ENCODE measurements at places on chromosomes 5 and 9.

GRCh38 chr5:128156521-128156920 is 73.0 kb downstream of the SLC12A2 start:
- DNase-seq: no peak

- no peak for DNase-seq
Observed at GRCh38 chr5:90054612-90055011, 354.9 kb downstream of the CETN3 start.

DNA sequence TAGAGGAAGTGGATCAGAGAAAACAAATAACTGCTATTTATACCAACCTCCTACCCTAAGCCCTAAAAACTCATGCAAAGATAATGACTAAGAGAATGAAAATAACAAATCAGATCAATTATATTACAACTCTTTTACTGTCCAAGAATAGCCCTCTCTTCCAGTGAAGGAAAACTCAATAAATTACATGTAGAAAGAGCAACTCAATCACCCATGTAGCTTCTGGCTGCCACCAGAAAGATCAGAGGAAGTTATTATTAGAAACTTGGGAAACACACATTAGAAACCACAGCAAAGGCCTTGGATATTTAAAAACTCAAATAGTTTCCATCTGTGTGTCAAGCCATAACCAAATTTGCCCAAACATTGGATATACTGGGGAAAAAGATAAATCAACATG is 134.0 kb upstream of the TARS1 start:
- DNase-seq: no peak

DNA sequence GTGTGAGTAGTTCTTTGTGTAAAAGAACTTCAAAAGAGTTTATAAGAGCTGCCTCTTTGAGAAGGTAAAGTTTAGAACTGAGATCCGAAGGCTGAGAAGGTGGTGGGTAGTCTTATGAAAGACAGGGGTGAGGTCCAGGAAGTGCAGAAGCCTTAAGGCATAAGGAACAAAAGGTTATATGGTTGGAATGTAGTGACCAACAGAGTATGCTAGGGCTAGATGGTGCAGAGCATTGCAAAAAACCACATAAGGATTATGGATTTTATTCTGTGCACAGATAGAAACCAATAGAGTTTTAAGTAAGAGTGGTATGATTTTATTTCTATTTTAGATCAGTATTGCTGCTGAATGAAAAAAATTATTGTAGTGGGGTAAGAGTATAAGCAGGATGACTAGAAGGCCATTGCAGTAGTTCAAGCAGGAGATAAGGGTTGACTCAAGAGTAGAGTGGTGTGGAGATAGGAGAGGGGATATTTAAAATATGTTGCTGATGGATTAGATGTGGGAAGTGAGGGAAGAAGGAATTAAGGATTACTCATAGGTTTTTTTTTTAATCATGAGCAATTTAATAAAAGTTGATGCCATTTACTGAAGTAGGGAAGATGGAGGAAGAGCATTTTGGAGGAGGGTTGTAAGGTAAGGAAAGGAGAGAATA is 3.7 kb downstream of the RECK start:
- no peak for DNase-seq

DNA sequence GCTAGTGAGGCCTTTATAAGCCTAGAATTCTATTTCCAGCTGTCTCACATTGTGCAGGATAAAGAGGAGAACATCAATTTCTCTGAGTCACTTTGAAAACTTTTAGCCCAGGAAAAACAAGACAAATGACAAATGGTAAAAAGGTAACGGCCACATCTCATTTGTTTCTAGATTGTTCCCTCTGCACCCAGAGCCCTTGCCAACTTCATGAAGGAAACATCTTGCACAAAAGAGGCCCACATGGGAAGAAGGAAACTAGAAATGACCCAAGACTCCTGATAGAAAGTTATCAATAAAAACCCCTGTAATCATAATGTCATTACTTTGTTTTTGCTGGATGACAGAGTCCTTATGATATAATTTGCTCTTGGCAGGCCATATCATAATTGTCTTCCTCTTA is 5.3 kb downstream of the DPYSL3 start:
- no peak for DNase-seq

- no peak for DNase-seq
Observed at GRCh38 chr9:95174038-95174437, 143.5 kb downstream of the FANCC start.

GRCh38 chr9:35736201-35736633 is 3.8 kb downstream of the CREB3 start:
- DNase-seq: peak; percentile 76

DNA sequence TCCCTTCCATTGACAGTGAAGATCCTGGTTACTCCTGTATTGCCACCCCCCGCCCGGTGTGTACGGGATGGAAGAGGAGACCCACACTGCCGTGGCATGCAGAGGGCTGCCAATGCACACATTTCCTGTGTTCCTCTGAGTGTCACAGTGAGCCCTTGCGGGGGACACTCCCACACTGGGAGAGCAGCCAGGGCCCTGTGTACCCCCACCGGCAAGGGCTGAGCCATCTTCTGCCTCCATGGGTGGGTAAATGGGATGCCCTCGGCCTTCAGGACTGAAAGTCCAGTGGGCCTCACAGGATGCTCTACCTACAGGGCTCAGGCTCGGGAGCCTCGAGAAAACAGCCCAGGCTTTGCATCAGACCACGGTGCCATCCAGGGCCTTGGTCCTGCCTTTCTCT is 18.1 kb downstream of the IRX1 start:
- DNase-seq: no peak

- DNase-seq: no peak
Observed at GRCh38 chr5:24389968-24390367, 254.8 kb downstream of the CDH10 start.

DNA sequence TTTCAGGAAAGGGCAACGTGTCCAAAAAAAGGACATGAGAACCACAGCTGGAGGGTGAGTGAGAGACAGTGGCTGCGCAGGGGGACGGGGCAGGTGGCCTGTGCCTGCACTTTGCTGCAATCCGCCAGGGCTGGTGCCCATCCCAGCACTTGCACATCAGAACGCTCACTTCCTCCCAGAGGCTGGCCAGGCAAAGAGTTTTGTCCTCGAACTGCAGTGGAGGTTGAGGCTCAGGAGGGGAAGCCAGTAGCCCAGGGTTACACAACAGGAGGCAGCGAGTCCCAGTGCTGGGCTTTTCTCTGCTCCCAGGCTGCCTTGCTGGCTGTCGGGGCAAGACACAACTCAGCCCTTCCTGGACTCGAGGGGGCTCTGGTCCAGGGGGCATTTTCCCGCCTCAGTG is 33.1 kb downstream of the CRB2 start:
- no peak for DNase-seq

GRCh38 chr9:122822938-122823337 is 5.5 kb downstream of the PDCL start:
- no peak for DNase-seq

Measured in NT2/D1 (cell line).